ENCODE measurements at places on chromosomes 4 and X.

DNA sequence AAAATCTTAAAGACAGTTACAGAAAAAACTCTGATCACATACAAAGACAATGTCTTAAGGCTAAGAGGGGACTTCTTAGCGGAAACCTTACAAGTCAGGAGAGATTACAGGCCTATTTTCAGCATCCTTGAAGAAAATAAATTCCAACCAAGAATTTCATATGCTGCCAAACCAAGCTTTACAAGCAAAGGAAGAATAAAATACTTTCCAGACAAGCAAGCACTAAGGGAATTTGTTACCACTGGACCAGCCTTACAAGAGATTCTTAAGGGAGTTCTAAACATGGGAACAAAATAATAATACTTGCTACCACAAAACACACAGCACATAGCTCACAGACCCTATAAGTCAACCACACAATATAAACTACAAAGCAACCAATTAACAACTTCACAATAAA is 255.8 kb upstream of the ZFP42 start:
- H3K36me3 ChIP-seq = no peaks in the 10 kb centered on the region
- no peak overlapping the region for H3K4me3 ChIP-seq
- DNase-seq = no peak
- peaks cover under 1% of the 10 kb centered on the region for H3K4me1 ChIP-seq

DNA sequence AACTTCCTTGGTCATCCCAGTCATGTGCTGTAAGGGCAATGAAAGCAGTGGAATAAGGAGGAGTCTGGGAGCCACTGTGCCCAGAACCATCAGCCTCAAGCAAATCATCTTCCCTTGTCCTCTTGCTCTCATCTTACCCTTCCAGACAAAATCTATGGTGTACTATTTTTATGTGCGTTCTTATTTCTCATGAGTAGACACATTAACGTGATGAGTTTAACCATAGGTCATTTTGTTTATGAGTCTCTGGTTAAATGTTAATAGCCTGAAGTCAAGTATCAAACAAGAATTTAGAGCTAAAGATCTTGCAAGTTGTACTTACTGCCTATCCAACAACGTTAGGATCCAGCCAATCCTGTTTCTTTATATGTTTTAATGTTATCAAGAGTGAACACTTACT is 495.3 kb downstream of the SPRY1 start:
- no peaks in the 10 kb centered on the region for H3K36me3 ChIP-seq
- H3K27ac ChIP-seq = no peak overlapping the region
- peaks cover 21% of the 10 kb centered on the region for H3K4me1 ChIP-seq
- H3K27me3 ChIP-seq = no peaks in the 10 kb centered on the region
- no peak for DNase-seq
- no peak overlapping the region for H3K4me3 ChIP-seq

DNA sequence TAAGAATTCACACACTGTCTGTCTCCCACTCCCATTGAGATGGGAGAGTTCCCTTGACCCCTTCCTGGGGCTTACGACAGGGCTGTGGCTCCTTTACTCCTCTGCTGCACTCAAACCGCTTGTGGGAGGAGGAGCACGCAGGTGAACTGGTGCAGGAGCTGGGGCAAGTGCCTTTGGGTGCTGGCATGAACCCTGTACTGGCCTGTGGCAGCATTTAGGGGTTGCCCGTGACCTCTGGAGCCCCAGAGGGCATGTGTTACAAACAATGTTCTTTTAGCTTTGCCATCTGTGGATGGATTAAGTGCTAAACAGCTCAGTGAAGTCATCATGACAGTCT is 21.8 kb upstream of the FTHL17 start:
- no peak overlapping the region for H3K27ac ChIP-seq
- H3K4me1 ChIP-seq = no peaks in the 10 kb centered on the region
- H3K36me3 ChIP-seq = no peaks in the 10 kb centered on the region
- DNase-seq = no peak
- peaks cover 28% of the 10 kb centered on the region for H3K27me3 ChIP-seq

GRCh38 chr4:22593933-22594332 is 78.1 kb upstream of the ADGRA3 start:
- no peak overlapping the region for H3K27ac ChIP-seq
- peaks cover 7% of the 10 kb centered on the region for H3K4me1 ChIP-seq
- H3K36me3 ChIP-seq = no peaks in the 10 kb centered on the region
- no peak for DNase-seq

DNA sequence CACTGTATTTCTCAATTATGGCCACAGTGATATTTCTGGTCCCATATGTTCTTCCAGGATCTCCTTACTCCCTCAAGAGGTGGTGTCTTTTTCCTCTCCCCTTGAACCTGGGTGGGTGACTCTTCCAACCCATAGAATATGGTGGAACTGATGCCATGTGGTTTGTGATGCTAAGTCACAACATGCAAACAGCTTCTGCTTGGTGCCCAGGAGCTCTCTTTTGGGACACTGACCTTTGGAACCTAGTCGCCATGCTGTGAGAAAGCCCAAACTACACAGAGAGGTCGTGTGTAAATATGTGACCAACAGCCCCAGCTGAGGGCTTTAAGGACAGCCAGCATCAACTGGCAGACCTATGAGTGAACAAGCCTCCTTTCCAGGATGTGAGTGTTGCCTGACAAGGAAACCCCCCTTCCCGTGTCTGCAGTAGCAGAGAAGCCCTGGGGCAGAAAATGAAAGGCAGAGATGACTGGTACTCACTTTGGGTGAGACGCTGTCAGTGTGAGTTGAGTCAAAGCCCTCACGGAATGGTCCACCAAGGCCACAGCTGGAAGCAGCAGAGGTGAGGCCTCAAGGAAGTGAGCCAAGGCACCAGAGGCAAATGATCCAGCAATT is 223.4 kb downstream of the BCOR start:
- H3K4me1 ChIP-seq = peaks cover 7% of the 10 kb centered on the region
- no peak for DNase-seq
- no peak overlapping the region for H3K27ac ChIP-seq
- H3K27me3 ChIP-seq = peaks cover 41% of the 10 kb centered on the region
- no peaks in the 10 kb centered on the region for H3K36me3 ChIP-seq
- no peak overlapping the region for H3K4me3 ChIP-seq

DNA sequence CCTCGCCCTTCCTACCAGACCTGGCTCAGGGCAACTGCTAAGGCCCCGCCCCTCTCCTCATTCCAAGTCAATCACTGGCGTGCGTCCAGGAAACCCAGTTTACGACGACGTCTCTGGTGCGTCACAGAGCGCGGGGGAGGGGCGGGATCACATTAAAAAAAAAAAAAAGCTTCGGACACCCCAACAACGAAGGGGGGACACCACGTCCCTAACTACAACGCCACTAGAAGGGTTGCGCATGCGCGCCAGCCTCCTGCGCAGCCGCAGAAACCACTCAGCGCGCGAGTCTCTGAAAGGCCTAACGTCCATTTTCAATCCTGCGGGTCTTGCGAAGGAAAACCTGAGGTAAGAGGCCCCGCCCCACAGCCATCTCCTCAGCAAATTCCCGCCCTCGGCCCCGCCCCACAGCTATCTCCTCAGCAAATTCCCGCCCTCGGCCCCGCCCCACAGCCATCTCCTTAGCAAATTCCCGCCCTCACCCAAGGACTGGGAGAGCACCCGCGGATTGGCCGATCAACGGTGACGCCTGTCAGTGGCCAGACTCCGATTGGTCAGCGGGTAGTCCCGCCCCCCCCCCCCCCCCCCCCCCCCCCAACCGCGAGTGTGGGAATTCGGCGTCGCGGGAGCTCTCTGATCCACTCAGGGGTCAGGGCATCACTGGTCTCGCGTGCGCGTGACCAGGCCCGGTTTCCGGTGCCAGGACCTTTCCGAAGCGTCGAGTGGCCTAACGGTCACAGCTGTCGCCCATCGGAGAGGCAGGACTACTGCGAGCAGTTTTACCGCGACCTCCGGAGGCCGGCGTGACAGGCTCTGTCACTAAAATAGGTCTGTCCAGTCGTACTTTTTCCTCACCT is at the start of gene SCML1:
TSS of gene SCML1 (plus strand) at position 638 of the 854 bp plus-strand sequence. CDS start 6,694 bp downstream, outside the sequence.
- H3K36me3 ChIP-seq = peaks cover 29% of the 10 kb centered on the region
- peak within 1 kb of the TSS; percentile 80 for H3K27ac ChIP-seq
- peak; percentile 95 for DNase-seq
- no peaks in the 10 kb centered on the region for H3K27me3 ChIP-seq

DNA sequence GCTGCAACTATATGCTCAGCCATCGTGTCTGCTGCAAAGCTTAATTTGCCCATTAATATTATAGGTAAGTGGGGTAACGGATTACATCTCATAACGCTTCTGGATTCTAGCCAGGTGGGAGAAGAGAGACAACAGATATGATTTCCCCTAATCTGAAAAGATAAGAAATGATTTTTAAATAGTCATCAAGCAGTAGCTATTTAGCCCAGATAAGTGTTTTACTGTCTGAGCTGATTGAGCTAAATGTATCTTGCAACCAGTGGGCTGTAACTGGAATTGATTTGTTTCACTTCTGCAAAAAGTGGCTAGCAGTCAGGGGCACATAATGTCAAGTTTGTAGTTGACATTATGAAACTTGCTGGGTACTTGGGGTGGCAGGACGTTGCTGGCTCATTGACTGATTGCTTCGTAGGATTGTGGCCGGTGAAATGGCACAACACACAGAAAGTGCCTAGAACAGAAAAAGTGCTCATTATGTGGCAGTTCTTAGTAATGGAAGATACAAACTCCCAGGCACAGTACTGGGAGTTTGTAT is 18.5 kb downstream of the LAP3 start:
- H3K4me1 ChIP-seq = no peaks in the 10 kb centered on the region
- no peak overlapping the region for H3K4me3 ChIP-seq
- H3K27me3 ChIP-seq = no peaks in the 10 kb centered on the region
- H3K36me3 ChIP-seq = peaks cover 12% of the 10 kb centered on the region
- no peak for DNase-seq
- H3K27ac ChIP-seq = no peak overlapping the region

DNA sequence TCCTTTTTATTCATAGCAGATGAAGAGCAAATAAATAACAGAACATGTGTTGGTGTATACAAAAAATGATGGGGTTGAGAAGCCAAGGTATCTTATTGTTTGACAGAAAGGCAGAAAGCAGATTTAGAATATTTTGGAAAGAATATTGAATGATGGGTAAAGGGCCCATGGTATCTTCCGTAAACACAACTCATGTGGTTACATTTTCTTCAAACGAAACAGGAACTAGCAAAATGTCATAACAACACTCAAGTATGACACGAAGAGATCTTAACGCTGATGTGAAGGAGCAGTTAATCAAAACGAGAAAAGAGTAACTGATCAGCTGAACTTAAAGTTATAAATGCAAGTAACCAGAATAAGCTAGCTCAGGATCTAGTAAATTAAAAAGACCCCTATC is 195.7 kb upstream of the GK2 start:
- H3K27ac ChIP-seq = no peak overlapping the region
- no peaks in the 10 kb centered on the region for H3K27me3 ChIP-seq
- no peak overlapping the region for H3K4me3 ChIP-seq

- H3K4me3 ChIP-seq = no peak overlapping the region
- no peaks in the 10 kb centered on the region for H3K4me1 ChIP-seq
- H3K36me3 ChIP-seq = no peaks in the 10 kb centered on the region
- no peaks in the 10 kb centered on the region for H3K27me3 ChIP-seq
- no peak overlapping the region for H3K27ac ChIP-seq
- DNase-seq = no peak
These were observed 6.5 kb upstream of the SERTM2 start for GRCh38 chrX:111504941-111505340.

DNA sequence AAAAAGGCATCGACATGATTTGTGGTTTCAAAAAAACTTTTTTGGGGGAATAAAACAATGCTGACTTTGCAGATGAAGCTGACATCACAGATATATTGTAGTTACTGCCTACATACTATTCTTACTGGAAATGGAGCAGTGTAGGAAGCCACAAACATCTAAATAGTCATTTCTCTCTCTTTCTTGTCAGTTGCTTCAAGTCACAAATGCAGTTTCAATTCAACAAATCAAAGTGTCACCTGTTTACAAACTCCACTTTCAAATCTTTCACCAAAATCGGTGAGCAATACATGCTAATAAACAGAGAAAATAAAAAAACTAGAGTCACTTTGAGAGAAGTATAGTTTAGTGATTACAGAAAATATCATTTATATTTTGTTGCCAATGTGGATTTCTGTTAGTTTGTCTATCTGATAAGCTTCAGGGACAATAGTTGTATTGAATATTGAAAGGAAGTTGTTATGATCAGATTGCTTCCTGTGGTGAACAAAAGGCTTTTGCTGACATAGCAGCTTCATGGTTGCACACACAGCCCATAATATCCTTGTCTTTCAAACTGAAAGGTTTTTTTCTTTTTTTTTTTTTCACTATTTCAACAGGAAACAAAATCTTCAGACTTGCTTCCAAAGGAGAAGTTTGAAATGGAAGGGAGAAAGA is 49.7 kb upstream of the PTPN13 start:
- H3K4me3 ChIP-seq = no peak overlapping the region
- H3K4me1 ChIP-seq = no peaks in the 10 kb centered on the region
- H3K36me3 ChIP-seq = peaks cover 4% of the 10 kb centered on the region

Data from Calu3 (cell line).